LoVo (cell line): ENCODE measurements at places on chromosomes 3 and 15.

DNA sequence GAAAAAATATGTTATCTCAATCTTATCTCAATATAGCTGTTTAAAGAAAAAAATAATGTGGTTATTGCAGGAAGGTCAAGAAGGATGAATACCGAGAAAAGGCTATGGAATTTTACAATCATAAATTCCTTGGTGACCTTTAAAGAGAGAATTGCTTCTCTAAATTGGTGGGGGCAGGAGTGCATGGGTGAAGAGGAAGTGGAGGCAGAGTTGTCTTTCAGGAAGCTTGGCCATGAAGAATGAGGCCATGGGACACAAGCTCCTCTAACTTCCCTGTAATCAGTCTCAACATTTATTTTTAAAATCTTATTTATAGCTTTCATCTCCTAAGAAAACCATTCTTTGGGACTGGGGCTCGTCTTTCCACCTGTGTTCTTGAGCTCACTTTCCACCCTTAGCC lies 22.4 kb upstream of the ALDH1A2 start:
- DNase-seq, result no peak

GRCh38 chr3:14481018-14481645 lies 59.0 kb downstream of the GRIP2 start:
- no peak for DNase-seq

DNA sequence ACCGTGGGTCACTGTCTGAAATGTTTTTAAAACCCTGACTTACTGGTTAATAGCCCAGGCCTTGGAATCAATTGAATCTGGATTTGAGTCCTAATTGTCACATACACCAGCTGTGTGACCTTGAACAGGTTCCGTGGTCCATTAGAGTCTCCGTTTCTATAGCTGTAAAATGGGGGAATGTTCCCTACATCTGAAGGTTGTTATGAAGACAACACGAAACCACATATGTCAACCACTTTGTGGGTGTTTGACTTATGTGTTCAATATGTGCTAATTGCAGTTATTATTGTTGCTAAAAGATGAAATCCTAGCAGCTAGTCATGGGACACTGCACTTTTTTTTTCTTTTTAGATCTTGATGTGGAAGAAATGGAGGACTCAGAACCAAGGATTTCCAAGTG lies 35.3 kb downstream of the ZBTB38 start:
- DNase-seq, result no peak

GRCh38 chr15:72288796-72289596 lies 16.6 kb upstream of the PARP6 start:
- DNase-seq, result no peak

DNA sequence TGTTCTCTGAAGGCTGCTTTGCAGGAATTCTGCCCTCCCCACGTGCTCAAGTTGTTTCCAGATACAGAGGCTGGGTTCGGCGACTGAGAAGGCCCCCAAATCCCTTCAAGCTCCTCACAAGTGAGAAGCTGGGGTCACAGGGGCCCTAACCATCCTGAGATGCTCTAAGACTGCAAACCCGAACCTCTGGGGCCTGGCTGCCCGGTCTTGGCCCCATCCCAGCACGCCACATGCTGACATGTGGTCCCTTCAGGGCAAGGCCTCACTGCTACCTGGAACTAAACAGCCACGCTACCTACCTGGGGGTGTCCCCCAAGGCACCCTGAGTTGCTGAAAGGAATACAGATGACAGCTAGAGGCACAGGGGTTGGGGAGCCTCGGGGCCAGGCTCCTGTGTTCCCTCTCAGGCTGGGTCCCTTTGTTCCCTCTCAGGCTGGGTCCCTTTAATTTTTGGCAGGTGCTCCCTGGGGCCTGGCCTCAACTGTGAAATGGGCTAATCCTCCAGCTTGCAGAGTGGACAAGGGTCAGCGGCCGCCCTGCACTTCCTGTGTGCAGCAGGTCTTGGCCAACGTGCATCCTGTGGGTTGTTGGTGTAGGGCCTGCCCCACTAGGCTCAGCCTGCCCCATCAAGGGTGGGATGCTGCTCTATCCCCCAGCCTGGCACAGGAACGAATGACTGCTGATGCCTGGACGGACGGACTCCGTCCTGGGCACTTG lies 32.5 kb downstream of the KLHL25 start:
- DNase-seq, result no peak

- DNase-seq, result peak; percentile 87
Observed at GRCh38 chr3:125916376-125916978, 52.5 kb upstream of the ROPN1B start.

GRCh38 chr3:176692199-176692965 lies 504.9 kb downstream of the TBL1XR1 start:
- DNase-seq, result no peak

DNA sequence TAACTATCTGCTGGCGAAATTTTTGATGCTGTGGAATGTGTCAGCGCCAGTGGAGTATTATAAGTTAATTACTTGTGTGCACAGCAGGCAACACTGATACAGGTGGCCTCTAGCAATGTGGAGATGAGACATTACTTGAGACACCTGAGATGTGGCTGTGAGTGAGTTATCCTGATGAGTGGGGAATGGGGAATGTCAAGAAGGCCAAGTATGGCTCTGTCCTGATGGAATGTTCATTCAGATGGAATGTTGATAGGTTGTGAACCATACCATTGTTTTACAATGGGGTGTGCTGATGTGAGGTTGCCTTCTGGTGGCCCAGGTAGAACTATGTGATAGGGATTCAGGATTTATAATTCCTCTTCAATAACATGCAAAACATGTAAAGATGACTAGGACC lies 404.8 kb downstream of the PTPRG start:
- DNase-seq, result peak; percentile 22

DNA sequence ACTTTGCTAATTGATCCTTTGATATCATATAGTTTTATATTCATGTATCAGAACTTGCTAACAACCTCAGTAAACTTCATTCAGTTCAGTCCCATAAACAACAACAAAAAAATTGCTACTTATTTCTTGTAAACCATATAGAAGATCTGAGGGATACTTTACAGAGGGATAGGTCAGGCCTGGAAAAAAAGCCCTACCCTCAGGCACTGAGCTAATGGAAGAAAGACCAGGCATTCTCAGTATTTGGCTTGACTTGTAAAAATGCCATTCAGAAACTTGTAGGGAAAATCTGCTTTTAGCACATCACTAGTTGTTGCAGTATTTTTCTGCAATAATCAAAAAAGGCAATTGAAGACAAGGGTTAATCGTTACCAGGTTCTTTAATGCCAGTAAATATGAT lies 33.1 kb downstream of the ARMC8 start:
- DNase-seq, result no peak

- DNase-seq, result no peak
Observed at GRCh38 chr3:147509448-147509847, 100.3 kb downstream of the ZIC1 start.

DNA sequence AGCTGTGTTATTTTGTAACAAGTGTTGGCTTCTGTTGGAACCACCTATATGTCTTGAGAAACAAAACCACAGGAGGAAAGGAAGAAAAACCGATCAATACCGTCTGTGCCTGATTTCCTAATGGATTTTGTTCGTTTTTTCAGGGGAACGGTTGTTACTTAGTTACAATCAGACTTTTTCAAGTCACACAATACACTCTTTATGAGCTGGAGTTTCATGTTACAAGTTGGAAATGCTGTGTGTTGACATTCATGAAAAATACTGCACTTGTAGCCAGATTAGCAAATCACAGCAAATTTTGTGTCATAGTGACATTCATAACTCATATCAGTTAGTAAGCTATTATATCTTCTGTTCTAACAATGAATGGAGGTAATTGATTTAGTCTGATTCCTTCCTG lies 78.9 kb downstream of the SLTM start:
- DNase-seq, result no peak

DNA sequence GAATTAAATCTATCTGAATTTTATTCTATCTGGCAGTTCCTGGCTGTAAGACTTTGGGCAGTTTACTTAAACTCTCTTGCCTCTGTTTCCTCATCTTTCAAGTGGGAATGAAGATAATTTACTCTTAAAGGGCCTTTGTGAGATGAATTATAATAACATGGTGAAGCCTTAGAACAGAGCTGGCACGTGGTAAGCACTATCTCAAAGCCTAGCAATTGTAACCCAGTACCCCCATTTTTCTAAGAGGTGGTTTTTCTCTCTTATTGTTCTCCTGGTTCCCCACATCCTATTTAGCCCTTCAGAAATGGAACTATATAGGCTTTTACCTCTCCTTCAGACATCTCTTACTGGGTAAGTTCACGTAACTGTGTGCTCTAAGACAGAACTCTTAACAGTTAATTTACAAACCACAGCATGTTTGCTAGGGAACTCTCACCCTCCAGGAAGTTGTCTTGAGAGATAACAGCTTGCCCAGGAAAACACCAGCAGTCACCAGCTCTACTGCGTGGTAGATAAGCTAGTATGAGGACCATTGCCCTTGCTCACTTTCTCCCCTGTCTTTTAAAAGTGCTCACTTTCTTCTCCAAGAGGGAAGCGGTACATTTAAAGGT lies 12.3 kb upstream of the CRBN start:
- DNase-seq, result no peak

DNA sequence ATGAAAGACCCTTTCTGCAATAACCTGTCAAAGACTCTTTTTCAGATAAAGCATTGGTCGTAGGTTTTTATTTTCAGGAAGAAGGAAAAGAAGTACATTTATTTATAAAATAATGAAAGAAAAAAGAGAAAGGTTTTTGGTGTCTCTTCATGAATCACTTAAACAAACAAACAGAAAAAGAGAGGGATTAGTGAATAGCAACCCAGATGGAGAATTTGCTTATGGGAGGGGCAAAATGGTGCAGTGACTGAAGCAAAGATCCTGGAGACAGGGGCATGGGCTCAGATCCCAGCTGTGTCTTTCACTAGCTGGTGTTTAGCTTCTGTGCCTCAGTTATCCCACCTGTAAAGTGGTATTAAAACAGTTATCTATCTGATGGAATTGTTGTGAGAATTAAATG lies 78.6 kb upstream of the PFN2 start:
- DNase-seq, result no peak

DNA sequence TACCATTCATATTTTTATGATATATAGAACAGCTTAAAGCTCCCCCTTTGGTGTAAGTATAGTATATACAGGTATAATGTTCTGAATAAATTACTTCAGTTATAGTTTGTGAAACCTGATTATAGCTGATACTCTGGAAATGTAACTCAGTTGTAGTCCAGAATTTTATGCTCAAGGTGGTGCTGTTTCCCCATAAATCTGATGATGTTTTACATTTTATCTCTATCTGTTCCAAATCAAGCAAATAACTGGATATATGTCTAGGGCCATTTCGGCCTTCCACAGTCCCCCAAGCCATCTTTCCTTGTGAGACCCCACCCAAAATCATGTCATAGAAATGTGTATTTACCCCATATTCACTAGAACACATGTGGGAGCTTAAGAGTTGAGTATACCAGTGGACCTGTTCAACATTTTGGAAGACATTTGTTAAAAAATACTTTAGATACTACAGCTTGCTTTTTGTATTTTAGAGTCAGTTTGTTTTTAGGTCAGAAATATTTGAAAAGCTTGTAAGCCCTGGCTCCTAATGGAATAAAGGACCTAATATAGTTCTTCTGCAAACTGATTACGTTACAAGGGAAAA lies 107.1 kb downstream of the ATG7 start:
- DNase-seq, result peak; percentile 18

GRCh38 chr15:68199340-68199739 lies 5.8 kb downstream of the CALML4 start:
- no peak for DNase-seq

- DNase-seq, result no peak
Observed at GRCh38 chr15:80629355-80629754, 65.8 kb upstream of the ABHD17C start.
